Muscle of back (tissue), 13 donors: ENCODE measurements at places on chromosomes 12 and 14. TPM values are rescaled to one million over a fixed set of nuclear protein-coding genes. Genes with fewer than 3 reads are reported as not detected.

GRCh38 chr14:89810101-89810500, 144.4 kb downstream of the EFCAB11 start:
- peak; percentile 80 for DNase-seq

GRCh38 chr14:71262441-71262840, 355.2 kb downstream of the PCNX1 start:
- DNase-seq, result peak; percentile 15

DNA sequence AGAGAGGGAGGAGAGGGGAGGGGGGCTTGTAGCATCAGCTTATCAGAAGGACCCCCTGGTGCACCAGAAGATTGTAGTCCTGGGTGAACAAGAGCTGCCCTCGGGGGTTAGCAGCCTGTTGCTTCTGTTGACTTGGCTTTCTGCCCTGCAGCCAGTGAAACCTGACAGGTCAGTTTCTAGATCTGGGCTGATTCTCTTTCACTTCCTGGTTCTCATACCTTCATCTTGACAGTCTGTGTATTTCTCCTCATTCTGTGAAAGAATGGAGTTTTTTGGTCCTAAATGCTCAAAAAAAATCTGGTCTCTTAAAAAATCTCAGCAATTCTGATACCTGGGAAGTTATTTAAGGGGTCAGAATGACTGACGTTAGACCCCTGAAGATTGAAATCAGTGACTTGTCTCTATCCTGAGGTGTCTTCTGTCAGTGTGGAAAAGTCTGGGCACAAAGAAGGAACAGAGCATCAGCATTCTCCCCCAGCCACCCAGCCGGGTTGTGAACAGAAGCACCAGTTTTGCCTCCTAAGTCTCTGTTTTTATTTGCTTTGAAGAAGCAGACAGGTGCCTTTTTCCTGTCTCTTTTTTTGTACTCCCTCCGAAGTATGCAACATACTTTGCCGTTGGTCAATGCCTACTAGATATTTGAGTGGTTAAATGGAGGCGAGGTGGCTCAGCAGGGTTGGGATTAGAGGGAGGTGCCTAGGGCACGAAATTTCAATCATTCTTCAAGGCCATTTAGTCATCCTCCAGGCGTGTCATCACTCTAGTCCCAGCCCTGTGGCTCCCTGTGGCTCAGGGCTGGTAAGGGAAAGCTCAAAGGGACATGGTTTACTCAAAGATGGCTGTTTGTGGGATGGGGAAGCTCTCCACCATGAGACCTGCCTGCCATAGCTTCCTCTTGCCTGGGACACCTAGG, 24.0 kb downstream of the TTC9 start:
- DNase-seq, result no peak

DNA sequence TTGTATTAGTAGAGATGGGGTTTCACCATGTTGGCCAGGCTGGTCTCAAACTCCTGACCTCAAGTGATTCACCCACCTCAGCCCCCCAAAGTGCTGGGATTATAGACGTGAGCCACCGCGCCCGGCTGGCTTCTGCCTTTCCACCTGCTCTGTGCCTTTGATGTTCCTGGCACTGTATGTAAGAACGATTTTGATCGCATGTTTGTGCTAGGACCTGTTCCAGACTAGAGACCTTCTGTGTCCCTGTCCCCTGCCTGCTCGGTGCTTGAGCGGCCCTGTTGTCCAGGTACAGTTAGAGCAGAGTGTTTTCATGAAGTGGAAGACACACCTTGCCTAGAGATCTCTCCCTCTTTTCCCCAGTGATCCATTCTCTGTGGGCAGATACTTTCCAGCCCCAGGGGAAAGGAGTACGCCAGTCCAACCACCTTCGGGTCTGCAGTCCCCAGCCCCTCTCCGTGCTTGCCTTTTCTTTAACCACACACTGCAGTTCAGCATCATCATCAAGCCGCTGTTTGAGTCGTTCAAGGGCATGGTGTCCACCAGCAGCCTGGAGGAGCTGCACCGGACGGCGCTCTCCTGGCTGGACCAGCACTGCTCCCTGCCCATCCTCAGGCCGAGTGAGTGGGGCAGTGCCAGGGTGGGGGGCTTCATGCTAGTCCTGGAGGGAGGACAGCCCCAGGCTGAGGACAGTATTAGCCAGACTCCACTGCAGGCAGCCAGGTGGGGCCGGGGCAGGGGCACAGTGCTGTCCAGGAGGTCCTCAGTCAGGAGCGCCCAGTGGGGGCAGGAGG, 33.4 kb downstream of the IL31 start:
- DNase-seq, result no peak

GRCh38 chr12:15701631-15702156, 87.5 kb downstream of the EPS8 start:
- DNase-seq, result peak; percentile 51

DNA sequence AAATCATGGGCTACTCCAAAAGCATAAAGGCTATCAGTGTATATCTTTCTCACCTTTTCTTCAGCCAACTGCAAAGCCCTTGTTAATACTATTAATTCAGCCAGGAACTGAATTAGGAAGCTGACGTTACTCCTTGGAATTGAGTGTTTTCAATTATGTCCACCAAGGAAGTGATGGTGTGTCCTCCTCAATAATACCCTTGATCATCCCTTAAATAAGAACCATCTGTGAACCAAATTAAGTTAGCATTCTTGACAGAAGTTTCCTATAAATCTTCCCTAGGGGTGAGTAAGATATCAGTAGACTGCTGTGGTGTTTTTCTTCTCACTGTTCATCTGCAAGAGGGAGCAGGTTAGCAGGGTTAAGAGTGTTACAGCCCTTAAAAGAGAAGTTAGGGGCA, 252.3 kb upstream of the AVPR1A start:
- no peak for DNase-seq

DNA sequence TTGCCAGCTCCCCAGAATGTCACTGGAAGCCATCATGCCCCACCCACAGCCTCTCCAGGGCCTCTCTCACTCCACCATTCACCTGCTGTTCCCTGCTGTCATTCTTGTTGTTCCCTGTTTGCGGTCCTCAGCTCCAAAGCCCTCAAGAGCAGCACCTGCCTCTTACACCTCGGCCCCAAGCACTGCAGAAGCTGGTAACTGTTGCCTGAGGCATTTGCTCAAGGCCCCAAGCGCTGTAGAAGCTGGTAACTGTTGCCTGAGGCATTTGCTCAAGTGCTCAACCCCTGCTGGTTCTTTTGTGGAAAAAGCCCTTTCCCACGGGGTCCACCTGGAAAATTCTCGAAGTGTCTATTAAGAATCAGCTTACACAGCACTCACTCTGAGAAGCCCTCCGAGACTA, 78.0 kb downstream of the ARL6IP4 start:
- DNase-seq, result no peak

GRCh38 chr12:77968571-77968970, 137.9 kb downstream of the NAV3 start:
- no peak for DNase-seq

GRCh38 chr12:114626-115211, 48.2 kb downstream of the IQSEC3 start:
- DNase-seq, result no peak

GRCh38 chr12:122064780-122065588, 13.6 kb upstream of the MLXIP start:
- no peak for DNase-seq

GRCh38 chr14:99971941-99972747, 93.1 kb upstream of the EVL start:
- DNase-seq, result no peak

GRCh38 chr14:99603471-99604277, at the start of gene CCDC85C:
TSS of gene CCDC85C (minus strand) at chr14:99604207. CDS start at chr14:99603959, 248 bp downstream.
- peak; percentile 82 for DNase-seq

GPHB5 gene
- polyA plus RNA-seq, result not detected

ZBTB42 gene
- polyA plus RNA-seq, result 6.8 TPM

RBM19 gene
- 14.9 TPM for polyA plus RNA-seq

AHNAK2 gene
- polyA plus RNA-seq, result 13.7 TPM

RNASE3 gene
- polyA plus RNA-seq, result 0.59 TPM

ABHD12B gene
- polyA plus RNA-seq, result 0.29 TPM
